Activated T-helper 1 cell treated with Interleukin-2 at 50 U/mL for 16 hours (primary cell): ENCODE measurements at places on chromosomes 7 and 10.

- DNase-seq = no peak
These were observed 283.7 kb upstream of the HGF start for GRCh38 chr7:82053453-82054032.

GRCh38 chr7:158549616-158550393 lies 37.8 kb downstream of the PTPRN2 start:
- no peak for DNase-seq

DNA sequence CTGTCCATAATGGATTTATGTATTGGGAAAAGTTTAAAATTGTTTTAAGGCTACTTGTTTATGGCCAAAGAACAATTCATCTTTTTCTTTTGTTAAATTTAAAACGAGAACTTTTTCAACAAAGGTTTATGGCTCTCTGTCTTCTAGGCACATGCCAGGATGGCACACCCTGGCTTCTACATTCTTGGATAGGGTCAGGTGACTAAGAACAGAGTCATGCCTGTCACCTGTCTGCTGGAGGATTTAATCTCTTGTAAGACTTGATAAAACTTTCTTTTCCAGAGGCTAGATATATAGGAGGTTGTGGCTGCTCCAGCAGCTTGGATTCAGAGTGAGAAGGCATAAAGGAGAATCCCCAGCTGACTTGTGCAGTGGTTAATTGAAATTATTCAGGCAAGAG lies 915.4 kb downstream of the GATA3 start:
- DNase-seq = no peak

- no peak for DNase-seq
These were observed 187.0 kb downstream of the ZNF365 start for GRCh38 chr10:62561151-62561550.

DNA sequence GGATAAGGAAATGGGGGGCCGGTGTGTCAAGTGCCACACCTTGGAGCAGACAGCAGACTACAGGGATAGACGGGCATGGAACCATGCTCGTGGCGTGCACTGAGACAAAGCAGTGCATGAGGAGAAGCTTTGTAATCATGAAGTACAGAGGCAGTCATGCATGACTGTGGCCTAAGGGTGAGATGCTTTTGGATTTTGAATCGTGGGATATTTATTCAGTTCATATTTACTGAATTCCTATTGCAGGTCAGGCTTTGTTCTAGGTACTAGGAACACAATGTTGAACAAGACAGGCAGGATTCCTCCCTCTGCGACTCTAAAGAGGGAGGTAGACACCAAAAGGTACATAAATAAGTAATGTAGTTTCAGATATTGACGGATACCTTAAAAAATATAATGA lies 597.6 kb downstream of the PARD3 start:
- DNase-seq = no peak

DNA sequence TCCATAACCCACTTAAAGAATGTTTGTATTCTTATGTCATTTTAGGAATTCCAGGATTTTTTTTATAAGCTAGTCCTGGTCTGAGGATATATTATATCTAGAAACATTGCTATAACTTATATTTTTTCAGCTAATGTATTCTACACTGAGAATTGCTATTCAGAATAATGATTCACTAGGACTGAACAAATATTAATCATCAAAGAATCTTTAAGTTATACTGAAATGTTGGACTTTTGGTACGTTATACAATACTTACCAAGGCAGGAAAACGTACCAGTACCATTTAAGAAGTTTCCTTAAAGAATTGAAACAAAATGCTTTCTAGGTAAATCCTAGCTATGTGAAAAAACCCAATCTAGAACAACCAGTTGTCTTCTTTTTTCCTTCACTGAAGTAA lies 18.4 kb downstream of the PTTG1IP2 start:
- DNase-seq = no peak

DNA sequence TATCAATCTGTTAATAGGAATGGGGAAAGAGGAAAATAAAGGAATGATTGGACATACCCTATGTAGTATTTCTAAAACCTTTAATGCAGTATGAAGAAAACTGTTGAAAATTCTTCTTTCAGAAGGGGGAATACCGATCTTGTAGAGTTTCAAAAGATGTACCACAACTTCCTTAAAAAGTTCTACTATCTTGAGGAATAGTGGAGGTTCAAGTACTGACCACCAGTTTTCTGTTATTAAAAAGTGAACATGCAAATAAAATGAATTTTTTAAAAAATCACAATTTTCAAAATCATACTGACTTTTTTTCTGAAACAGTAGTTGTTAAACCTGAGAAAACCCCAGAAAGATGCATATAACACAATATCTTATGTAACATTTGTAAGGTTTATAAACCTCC lies 86.5 kb downstream of the HERC4 start:
- no peak for DNase-seq

- DNase-seq = peak; percentile 60
These were observed 48.7 kb upstream of the FXYD4 start for GRCh38 chr10:43322769-43323168.
